ENCODE measurements at places on chromosomes 13 and 19.

- DNase-seq = no peak
Measured at GRCh38 chr13:93758575-93758974, 532.0 kb downstream of the GPC6 start.

DNA sequence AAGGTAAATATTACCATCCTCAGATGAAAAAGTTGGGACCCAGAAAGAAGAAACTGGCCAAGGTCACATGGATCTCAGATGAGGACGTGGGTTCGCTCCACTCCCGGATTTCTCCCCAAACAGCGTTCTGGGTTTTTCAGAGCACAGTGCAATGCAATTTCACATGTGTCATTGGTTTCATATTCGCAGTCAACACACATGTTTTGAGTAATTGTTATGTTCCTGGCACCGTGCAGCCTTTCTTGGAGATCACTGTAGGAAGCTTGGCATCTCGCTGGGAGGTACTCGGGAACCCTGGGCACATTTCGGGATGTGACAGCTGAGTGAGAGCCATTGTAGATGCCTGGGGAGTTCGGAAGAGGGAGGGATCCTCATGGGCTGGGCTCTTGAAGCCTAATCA is 26.2 kb upstream of the CEBPG start:
- DNase-seq = no peak

- no peak for DNase-seq
Measured at GRCh38 chr19:30640252-30640965, 268.2 kb downstream of the ZNF536 start.

DNA sequence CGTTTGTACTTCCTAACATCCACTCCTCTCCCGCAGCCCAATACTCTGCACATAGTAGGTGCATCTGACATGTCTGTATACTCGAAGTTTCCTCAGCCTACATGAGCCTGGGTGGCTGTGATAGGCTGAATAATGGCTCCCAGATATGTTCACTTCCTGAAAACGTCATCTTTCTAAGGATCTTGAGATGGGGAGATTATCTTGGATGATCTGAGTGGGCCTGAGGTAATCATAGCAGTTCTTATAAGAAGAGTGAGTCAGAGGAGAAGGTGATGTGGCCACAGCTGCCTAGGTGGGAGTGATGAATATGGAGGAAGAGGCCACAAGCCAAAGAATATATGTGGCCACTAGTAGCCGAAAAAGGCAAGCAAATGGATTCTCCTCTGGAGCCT is 84.2 kb downstream of the AKAP11 start:
- no peak for DNase-seq

DNA sequence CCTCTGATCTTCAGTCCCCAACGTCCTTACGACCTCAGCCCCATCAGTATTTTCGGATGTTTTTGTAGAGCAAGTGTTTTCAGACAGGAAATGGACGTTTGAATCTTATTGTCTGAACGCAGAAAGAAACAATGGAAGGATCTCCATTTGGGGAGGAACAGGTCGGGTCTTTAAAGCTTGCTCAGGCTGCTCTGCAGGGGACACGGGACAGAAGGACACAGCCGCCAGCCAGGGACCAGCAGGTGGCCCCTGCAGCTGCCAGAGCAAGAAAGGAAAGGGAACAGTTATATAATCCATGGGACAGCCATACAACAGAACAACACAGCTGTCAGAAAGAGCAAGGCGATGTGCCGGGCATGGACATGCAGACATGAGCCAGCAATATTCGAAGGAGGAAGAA is 18.5 kb upstream of the IGLON5 start:
- DNase-seq = no peak

DNA sequence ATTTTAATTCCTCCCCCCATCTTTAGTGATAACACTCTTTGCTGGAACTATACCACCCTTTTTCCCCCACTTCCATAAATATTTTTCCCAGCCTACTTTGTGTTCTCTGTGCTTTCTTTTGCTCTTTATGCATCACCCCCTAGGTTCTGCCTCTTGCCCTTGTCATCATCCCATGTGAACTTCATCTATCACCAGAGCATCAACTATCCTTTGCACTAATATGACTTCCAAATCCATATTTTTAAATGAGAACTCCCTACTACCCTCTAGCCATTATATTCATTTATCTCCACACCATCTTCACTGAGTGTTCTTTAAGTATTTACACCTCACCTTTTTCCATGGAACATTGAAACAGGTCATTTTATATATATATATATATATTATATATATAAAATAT is 452.7 kb downstream of the FOXO1 start:
- no peak for DNase-seq

DNA sequence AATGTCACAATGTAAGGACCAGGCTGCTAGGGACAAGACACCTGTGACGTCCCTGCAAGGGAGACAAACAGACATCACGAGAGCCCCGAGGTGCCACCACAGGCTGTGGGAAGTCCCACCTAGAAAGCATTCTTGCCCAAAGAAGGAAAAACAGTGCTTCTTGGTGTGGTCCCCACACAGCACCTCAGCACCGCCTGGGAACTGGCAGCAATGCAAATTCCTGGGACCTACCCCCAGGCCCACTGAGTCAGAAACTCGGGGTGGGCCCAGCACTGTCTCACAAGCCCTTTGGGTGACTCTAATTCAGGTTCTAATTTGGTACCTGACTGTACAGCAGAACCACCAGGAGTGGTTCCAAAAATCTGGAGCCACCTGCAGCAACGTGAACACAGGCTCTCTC is 13.8 kb upstream of the CCNP start:
- DNase-seq = no peak

GRCh38 chr13:74466020-74466419 is 331.8 kb upstream of the KLF12 start:
- no peak for DNase-seq

- DNase-seq = no peak
Measured at GRCh38 chr13:75492389-75492788, 10.4 kb upstream of the TBC1D4 start.

DNA sequence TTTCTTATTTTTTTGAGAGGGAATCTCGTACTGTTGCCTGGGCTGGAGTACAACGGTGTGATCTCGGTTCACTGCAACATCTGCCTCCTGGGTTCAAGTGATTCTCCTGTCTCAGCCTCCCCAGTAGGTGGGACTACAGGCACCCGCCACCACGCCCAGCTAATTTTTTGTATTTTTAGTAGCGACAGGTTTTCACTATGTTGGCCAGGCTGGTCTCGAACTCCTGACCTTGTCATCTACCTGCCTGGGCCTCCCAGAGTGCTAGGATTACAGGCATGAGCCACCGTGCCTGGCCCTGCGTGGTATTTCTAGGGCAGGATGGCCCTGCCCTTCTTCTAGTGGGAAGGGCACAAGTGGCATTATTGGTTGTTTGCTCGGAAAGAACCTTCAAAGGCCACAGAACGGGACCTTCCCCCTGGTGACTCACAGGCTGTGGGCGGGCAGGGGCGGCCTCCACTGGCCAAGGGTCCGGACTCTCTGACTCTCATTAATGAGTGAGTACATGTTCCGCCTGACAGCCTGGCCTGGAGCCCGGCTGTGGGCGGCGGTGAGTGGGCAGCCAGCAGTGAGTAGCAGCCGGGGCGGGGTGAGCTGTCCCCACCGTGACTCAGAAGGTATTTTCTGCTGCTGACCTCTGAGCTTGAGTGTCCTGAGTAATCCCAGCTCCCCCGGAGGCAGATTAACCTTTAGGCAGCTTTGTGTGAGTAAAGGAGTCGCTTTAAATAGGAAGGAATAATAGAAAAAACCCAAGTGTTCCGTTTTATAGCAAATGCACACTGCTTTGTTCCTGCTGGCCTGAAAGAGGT is 5.1 kb downstream of the DOT1L start:
- DNase-seq = peak; percentile 96

GRCh38 chr13:73187106-73187505 is 128.3 kb downstream of the KLF5 start:
- no peak for DNase-seq

DNA sequence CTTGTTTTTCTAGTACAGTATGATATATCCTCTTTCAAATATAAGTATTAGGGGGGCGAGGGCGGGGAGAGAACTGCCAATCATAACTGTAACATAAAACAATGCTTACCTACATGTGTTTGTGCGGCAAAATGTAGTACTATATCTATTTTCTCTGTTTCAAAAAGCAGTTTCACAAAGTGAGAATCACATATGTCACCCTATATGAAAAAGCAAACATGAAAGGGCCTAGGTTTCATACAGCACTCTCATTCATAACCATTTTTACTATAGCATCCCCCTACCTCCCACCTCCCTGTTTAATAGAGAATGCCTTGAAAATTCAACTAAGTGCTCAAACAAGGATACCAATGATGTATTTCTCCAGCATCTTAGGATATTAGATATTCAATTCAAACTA is 5.2 kb downstream of the TGDS start:
- DNase-seq = no peak

GRCh38 chr19:47099576-47100050 is 14.0 kb downstream of the ZC3H4 start:
- no peak for DNase-seq

GRCh38 chr13:80695841-80696240 is 354.9 kb upstream of the SPRY2 start:
- no peak for DNase-seq

DNA sequence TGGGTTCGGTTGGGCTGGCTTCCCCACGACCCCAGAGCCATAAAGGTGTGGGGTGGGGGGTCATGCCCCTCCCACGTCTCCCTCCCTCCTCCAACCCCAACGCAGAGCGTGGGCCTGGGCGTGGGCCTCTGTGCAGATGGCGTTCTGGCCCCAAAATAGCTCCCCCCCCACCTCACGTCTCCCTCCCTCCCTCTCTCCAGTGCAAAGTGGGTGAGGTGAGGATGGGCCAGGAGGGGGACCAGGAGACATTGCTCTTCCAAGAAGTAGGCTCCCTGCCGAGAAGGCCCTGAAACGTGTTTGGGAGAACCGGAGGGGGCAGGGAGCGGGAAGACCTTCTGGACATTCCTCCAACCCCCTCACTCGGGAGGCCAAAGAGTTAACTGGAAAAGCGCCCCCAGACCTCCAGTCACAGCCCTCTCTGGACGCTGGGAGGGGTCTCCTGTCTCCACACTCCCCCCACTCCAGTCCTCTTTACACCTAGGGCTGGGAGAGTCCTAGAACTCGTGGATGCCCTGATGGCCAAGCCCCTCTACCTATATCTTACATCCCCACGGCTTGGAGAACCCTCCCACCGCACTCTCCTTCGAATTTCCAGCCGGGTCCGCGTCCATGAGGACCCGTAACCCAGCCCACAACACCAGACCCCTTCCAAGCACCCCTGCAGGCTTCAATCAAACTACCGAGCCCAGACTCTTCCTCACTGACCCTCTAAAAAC is 855 bp downstream of the UNC13A start:
- no peak for DNase-seq

GRCh38 chr19:41990615-41991014 is 3.4 kb downstream of the ATP1A3 start:
- no peak for DNase-seq

- DNase-seq = peak; percentile 67
Measured at GRCh38 chr19:570937-571565, 1.3 kb upstream of the BSG start.

- DNase-seq = no peak
Measured at GRCh38 chr19:7152568-7152967, 83.1 kb downstream of the ZNF557 start.

DNA sequence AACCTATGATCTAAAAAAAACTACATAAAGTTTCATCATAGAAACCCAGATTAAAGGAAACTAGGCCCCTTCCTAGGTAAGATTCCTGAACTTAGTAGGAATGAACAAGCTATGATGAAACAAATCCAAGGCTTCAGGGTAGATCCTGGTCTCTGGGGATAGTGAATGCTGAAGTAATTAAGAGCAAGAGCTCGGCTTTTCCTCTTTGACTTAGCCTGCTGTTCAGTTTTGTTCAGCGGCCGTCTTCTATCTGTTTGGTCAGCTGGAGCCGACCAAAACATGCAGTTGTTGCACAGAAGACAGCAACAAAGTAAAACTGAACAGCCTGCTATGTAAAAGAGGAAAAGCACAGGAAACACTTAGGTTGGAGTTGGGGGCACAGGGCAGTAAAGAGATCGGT is 44.1 kb upstream of the RFXAP start:
- no peak for DNase-seq

GRCh38 chr13:47499358-47500150 is 501.5 kb downstream of the SUCLA2 start:
- peak; percentile 10 for DNase-seq

- DNase-seq = no peak
Measured at GRCh38 chr19:44668985-44669764, 2.1 kb upstream of the CEACAM19 start.

- DNase-seq = no peak
Measured at GRCh38 chr19:1943661-1944087, 2.7 kb downstream of the CSNK1G2 start.

DNA sequence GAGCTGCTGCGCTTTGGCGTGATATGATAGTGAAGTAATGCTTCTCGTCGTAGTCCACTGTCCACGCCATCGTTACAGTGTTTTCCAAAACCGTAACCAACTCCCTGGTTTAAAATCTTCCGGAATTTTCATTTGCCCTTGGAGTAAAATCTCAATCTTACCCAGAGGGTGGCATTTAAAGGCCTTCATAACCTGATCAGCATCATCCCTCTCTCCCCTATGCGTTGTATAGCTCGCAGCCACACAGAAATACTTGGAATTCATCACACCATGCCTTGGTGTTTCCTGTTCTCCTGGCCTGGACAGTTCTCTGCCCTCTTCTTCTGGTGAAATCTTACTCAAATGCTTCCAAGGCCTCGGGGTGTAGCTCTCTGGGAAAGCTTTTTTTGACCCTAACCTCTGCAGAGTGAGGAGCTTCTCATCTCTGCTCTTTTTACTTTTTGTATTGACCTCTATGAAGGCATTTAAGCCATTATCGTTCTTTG is 839 bp downstream of the MPHOSPH8 start:
- DNase-seq = peak; percentile 30

- DNase-seq = peak; percentile 46
Measured at GRCh38 chr13:44107357-44108121, 227.8 kb downstream of the LACC1 start.

- peak; percentile 20 for DNase-seq
Measured at GRCh38 chr13:48828962-48829411, 146.7 kb upstream of the FNDC3A start.

GRCh38 chr13:113649212-113649611 is 8.8 kb downstream of the ATP4B start:
- DNase-seq = no peak

DNA sequence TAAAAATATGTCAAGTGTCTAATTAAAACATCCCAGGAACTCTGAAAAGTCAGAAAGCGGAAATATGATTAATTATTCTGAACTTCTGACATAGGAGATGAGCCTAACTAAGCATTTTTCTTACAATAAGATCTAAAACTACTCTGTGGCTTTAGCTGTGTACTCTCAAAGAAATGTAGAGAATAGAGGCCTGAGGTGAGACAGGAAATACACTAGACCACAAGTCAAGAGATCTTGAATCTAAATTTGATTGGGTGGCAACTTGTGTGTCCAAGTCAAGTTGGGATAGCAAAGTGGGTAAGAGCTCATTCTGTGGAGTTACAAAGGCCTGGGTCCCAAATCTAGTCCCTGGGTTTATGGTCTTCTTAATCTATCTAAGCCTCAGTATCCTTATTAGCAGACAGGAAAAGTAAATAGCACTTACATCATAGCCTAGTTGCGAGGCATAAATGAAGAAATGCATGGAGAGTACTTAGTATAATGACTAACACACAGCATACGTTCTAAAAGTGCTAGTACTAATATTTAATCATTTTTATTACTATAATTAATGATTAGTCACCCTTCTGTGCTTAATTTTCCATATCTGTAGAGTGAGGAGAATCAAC is 9.4 kb upstream of the LRRC63 start:
- no peak for DNase-seq

GRCh38 chr19:40683437-40683836 is 7.0 kb downstream of the NUMBL start:
- no peak for DNase-seq
